ENCODE measurements at places on chromosomes 13 and 19.

DNA sequence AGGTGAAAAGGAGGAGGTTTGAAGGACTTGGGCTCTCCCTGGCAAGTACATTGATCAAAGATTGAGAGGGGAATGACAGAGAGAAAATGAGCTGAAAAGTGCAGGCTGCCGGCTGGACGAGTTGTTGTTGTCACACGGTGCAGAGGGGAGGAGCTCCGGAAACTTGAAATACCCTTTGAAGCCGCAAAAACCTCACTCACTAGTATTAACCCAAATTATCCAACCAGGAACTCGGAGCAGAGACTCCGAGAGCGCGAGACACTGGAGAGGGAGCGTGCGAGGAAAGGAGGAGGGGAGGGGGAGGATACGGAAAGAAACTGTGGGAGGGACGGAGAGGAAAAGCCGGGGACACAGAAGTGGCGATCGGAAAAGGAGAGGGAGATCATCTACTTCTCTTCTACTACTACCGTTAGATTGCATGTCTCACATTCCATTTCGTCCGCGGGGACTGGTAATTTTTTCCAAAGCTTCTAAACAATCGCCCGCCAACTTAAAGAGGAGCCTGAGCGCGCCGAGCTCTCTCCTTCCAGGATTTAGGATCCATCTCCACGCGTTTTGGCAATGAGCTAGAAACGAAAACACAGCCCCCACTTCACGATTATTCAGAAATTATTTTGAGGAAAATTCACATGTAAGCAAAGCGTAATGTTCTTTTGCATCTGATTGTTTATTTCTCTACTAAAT is at the start of gene DACH1:
Gene DACH1 (minus strand): TSS at position 74 of the 684 bp plus-strand sequence.
- no peak for DNase-seq

GRCh38 chr13:26220575-26220974 is 1.5 kb downstream of the RNF6 start:
- DNase-seq, result no peak

- no peak for DNase-seq
Observed at GRCh38 chr13:109647053-109647452, 139.3 kb downstream of the IRS2 start.

GRCh38 chr19:1082928-1083816 is 12.0 kb downstream of the POLR2E start:
- DNase-seq, result no peak

DNA sequence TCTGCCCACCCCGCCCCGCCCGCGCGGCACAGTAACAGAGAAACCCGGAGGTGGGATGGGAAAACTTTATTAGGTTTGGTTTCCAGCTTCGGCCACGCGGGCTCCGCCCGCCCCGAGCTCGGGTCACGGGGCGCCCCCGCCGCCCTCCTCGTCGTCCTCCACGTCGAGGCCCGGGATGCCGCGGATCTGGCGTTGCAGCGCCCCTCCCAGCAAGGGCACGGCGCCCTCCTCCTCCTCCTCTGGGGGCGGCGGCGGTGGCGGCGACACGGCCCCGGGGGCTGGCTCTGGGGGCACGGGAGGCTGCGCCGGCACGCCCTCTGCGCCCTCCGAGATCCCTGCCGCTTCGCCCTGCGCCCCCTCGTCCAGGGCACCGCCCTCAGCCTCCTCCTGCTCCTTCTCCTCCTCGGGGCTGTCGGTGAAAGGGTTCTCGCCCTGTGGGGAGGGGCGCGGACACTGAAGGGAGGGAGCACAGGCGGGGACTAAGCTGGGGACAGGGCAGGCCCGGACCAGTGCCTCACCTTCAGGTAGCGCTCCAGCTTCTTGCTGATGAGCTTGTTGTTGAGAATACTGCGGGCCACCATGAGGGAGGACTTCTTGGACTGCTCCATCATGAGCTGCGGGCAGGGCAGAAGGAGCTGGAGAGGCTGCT is 536 bp upstream of the AKAP8 start:
- peak; percentile 52 for DNase-seq

GRCh38 chr13:31213651-31214289 is 14.0 kb downstream of the B3GLCT start:
- DNase-seq, result no peak

DNA sequence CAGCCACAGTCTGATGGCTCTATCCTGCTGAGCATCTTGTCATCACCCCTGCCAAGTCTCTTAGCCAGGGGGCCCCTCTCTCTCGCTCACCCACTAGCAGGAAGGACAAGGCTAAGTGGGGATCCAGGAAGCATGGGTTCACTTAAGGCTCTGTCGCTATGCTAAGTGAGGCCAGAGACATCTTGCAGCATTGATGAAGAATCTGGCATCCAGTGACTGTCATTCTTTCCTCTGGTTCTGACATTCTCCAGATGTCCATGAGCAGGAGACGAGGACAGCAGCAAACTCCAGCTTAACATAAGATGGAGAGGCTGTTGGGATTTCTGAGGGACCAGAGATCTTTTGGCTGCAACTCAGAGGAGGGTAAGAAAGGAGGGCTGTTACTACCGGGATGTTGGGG is 230.2 kb downstream of the TSHZ3 start:
- no peak for DNase-seq

DNA sequence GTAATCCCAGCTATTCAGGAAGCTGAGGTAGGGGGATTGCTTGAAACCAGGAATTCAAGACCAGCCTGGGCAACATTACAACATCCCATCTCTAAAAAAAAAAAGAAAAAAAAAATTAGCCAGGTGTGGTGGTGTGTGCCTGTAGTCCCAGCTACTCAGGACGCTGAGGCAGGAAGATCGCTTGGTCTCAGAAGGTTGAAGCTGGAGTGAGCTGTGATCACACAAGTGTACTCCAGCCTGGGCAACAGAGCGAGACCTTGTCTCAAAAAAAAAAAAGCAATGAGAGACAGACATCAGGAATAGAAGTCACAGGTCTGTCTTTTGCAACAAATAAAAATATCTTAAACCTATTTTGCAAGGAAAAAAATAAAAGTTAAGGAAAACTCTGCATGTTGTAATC is 23.3 kb downstream of the TMEM38A start:
- DNase-seq, result no peak

DNA sequence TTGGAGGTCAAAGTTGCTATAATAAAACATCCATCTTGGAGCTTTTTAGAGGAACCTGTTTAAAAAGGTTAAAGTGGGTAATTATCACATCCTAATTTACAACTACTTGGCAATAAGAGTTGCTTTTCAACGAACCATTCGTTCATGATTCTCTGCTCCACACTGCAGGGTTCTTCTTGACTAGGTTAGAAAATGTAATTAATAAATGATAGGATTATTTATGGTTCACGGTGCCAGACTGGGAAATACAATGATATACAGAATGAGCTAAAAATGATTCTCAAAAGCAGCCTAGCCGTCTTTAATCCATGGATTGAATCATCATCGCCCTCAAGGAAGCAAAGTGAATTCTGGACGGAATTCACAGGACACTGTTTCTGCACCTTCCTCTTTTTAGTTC is 291.2 kb downstream of the TEX29 start:
- DNase-seq, result no peak

GRCh38 chr19:31377736-31378135 is 28.5 kb upstream of the TSHZ3 start:
- DNase-seq, result no peak

GRCh38 chr19:37987356-37988332 is 80.6 kb downstream of the SIPA1L3 start:
- DNase-seq, result no peak

DNA sequence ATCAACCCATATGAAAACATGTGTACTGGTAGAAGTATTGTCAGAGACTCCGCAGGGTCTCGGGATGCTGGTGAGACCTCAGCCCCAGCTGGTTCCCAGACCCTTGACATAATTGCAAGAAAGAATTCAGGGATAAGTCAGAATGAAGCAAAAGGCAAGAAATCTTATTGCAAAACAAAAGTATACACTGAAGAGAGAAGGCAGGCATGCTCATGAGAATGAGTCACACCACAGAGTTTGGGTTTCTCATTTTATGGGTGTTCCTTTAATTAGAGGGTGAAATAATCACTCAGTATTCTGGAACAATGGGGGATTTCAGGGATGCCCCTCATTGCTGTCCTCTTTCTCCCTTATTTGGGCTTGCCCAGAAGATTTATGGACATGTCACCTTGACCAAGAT is 1423.8 kb upstream of the MIR17HG start:
- no peak for DNase-seq
